ENCODE measurements at places on chromosomes 2 and 18. TPM values are rescaled to one million over a fixed set of nuclear protein-coding genes. Genes with fewer than 3 reads are reported as not detected.

DNA sequence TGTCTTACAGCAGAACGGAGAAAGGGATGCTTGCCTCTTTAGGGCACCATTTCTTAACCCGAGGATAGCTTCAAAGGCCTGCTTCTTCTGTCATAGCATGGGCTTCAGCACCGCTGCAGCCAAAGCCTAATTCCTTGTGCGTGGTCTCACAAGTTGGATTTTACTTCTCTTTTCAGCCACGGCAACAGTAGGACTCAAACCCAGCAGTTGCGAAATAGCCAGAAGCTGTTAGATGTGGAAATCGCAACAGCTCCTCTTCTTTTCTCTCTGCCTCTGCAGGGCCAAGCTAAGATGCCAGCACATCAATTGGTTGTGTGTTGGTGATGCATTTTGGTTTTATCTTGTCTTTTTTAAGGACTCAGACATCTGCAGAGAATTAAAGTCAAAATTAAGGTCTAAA is 3.1 kb downstream of the NRXN1 start:
- H3K27ac ChIP-seq = no peak overlapping the region
- H3K36me3 ChIP-seq = no peaks in the 10 kb centered on the region
- DNase-seq = no peak
- no peaks in the 10 kb centered on the region for H3K4me1 ChIP-seq

Gene KCNJ3
- total RNA-seq = 1.0 TPM

- H3K4me3 ChIP-seq = no peak overlapping the region
- peaks cover 3% of the 10 kb centered on the region for H3K36me3 ChIP-seq
- no peak for DNase-seq
- no peaks in the 10 kb centered on the region for H3K27me3 ChIP-seq
- H3K27ac ChIP-seq = no peak overlapping the region
- peaks cover 3% of the 10 kb centered on the region for H3K4me1 ChIP-seq
Observed at GRCh38 chr2:71599646-71600236, 146.4 kb downstream of the DYSF start.

GRCh38 chr2:3195641-3196476 is 181.8 kb downstream of the EIPR1 start:
- no peaks in the 10 kb centered on the region for H3K36me3 ChIP-seq
- peaks cover 4% of the 10 kb centered on the region for H3K4me1 ChIP-seq
- no peak overlapping the region for H3K4me3 ChIP-seq
- no peaks in the 10 kb centered on the region for H3K27me3 ChIP-seq
- no peak overlapping the region for H3K27ac ChIP-seq
- no peak for DNase-seq

- H3K27me3 ChIP-seq = no peaks in the 10 kb centered on the region
- no peak overlapping the region for H3K4me3 ChIP-seq
- H3K36me3 ChIP-seq = no peaks in the 10 kb centered on the region
- no peaks in the 10 kb centered on the region for H3K4me1 ChIP-seq
- no peak for DNase-seq
Observed at GRCh38 chr2:238009563-238009962, 42.7 kb downstream of the UBE2F start.

DNA sequence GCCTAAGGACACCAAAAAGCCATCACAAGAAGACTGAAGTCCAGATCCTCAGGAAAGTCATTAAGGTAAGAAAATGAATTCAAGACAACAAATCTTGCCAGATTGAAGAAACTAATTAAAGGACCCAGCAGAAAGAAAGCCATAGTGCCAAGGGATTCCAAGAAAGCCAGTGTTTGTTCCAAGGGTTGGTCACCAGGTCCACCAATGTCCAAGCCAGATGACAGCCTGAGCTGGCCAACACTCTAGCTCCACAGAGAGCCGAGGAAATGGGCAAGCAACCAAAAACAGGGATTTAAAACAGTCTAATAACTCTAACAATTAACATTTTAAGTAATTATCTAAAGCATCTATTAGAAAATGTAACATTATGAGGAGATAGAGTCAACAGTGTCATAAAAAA is 49.2 kb downstream of the DNER start:
- H3K4me1 ChIP-seq = no peaks in the 10 kb centered on the region
- H3K4me3 ChIP-seq = no peak overlapping the region
- DNase-seq = no peak
- no peaks in the 10 kb centered on the region for H3K27me3 ChIP-seq
- H3K36me3 ChIP-seq = no peaks in the 10 kb centered on the region
- no peak overlapping the region for H3K27ac ChIP-seq

- H3K27me3 ChIP-seq = no peaks in the 10 kb centered on the region
- H3K4me3 ChIP-seq = no peak overlapping the region
- DNase-seq = no peak
- no peaks in the 10 kb centered on the region for H3K4me1 ChIP-seq
- no peaks in the 10 kb centered on the region for H3K36me3 ChIP-seq
Observed at GRCh38 chr18:30280861-30281470, 761.6 kb downstream of the DSC3 start.
